ENCODE measurements at places on chromosomes 4 and X.

GRCh38 chr4:44662623-44663005, 11.2 kb upstream of the YIPF7 start:
- DNase-seq: no peak

DNA sequence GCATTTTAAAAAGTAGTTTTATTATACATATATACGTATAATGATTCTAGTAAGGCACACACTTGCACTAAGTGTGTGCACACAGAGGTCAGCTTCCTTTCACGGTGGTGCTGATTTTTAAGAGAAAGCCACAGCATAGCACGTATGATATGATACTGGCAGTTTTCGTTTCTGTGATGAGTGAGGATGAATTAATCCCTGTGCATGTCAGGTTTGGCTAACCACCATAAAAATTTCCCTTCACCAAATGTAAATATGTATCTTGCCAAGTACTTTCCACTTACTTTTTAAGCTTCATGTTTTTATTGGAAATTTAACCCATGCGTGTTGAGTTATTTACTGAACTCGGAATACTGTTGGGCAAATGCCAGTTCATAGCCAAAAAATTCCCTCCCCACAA, 84.6 kb downstream of the SYNPO2 start:
- no peak for DNase-seq

- no peak for DNase-seq
Measured at GRCh38 chrX:119230850-119231249, 5.2 kb upstream of the PGRMC1 start.

GRCh38 chrX:47380268-47380667, 9.9 kb downstream of the ZNF157 start:
- no peak for DNase-seq

DNA sequence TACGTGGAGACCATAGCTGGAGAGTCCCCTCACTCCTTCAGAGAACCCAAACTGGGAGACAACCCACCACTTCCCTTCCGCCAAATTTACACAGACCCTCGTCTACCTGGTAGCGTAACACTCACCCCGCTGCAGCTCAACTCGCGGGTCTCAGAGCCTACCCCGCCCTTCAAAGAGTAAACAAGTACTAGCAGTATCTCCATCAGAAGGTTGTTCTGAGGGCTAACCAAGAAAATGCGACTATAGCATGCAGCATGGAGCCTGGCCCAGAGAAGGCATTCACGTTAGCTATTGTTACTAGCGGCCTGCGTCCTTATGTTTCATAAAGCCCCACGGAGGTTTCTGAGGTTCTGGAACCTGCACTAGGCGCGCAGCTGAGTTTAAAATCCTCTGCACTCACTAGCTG, 531 bp upstream of the MANBA start:
- DNase-seq: no peak

GRCh38 chr4:58603951-58604350, 1493.8 kb upstream of the IGFBP7 start:
- DNase-seq: no peak

- no peak for DNase-seq
Measured at GRCh38 chrX:129043138-129043537, 480.2 kb downstream of the SMARCA1 start.

DNA sequence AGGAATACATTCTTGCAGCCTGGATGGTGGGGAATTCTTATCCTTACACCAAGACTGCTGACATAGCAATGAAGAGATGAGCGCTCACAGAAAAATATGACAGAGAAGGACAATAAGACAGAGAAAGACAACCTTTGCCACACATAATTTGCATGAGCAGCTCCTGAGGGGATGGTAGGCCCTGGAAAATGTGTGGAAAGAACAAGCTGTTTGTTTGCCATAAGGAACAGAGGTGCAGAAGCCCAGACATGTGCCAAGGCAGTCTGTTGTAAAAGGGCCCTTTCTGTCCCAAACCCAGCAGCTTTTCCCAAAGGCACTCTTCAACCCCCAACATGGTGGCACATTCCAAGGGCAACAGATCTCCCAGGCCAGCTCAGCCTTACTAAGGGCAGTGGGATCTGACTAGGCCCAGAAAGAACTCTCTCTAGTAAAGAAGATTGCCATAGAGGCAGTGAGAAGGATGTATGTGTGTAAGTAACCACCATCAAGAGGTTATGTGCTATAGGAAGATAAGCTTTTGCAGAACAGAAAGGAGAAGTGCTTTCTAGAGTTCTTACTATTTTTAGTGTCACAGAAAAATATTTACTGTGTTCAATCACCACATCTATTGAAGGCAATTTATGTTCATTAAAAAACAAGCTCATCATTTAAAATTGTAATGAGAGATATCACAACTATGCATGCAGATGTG, 287.0 kb upstream of the RASGEF1B start:
- DNase-seq: no peak

DNA sequence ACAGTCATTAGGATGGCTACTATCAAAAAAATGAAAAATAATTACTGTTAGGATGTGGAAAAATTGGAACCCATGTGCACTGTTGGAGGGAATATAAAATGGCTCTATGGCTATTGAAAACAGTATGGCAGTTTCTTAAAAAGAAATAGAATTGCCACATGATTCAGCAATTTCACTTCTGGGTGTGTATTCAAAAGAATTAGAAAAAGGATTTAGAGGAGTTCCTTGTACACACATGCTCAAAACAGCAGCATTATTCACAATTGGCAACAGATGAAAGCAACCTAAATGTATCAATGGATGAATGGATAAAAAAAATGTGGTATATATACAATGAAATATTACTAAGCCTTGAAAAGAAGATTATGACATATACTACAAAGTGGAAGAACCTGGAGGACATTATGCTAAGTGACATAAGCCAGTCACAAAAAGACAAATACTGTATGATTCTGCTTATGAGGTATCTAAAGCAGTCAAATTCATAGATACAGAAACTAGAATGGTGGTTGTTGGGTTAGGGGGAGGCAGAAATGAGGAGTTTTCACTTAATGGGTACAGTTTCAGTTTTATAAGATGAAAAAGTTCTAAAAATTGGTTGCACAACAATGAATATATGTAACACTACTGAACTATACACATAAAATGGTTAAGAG, 123.2 kb downstream of the ELOVL6 start:
- no peak for DNase-seq

DNA sequence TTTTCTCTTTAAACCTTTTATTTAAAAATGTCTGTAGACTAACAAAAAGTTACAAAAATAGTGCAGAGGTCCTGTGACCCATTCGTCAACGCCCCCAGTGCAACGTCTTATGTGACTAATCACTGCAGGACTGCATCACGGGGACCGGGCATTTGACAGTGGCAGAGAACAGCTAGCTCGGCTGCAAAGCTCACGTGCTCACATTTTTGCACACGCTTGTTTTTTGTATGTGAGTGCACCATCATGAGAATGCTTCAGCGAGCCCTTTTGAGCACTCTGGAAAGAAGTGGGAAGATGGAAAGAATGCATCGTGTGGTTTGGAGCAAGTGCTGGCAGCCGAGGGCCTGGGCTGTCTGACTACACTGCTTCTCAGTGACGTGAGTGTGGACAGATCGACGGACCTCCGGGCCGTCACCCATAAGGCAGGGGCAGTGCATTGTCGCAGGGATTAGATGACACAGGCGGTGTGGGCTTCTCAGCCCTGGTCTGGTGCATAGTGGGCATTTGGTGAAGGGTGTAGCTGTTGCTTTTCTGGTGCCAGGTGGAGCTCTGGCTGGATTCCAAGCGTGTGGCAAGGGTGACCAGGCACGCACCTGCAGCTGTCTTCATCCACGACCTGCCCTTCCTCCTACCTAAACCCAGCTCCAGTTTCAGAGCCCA, 17.7 kb downstream of the SPON2 start:
- no peak for DNase-seq

- DNase-seq: no peak
Measured at GRCh38 chr4:125481334-125482045, 166.7 kb downstream of the FAT4 start.

DNA sequence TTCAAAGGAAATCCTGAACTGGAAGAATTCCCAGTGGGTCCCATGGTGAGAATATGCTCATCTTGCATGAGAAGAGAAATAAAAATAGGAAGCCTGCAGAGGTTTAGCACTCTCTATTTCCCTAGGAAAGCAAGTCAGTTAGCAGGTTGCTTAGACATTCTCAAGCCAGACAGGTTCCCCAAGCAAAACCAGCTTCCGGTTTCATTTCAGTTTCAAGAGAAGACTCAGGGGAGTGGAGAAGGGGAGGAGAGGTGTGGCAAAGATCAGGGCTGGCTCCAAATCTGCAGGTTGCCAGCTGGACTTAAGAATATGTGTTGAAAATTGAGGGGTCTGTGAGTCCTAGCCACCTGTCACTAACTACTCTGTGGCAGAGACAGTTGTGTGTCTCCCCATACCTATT, 107.5 kb downstream of the CLNK start:
- DNase-seq: no peak

DNA sequence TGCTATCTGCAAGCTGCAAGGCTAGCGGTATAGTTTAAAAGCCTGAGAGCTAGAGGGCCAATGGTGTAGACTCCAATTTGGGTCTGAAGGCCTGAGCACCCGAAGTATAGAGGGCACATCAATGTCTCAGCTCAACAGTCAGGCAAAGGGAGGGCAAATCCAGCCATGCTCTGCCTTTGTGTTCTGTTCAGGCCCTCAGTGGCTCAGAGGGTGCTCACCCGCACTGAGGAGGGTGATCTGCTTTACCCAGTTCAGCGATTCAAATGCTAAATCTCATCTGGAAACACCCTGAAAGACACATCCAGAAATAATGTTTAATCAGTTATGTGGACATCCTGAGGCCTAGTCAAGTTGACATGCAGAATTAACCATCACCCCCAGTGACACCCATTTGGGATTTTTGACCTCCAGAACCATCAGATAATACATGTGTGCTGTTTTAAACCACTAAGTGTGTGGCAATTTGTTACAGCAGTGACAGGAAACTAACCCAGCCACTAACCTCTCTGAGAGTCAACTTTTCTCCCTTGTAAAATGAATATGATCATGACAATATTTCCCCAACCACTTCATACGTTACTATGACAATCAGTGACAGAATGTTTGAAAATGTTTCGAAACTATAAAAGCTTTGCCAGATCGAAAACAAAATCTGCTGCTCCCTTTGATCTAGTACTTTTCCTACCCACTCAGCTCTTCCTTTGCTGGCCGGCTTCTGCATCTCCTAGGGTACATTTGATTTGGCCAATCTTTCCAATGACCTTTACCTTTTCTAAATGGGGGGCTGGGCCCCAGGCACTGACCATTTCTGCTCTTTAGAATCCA, 8.4 kb upstream of the TBL1X start:
- no peak for DNase-seq

- peak; percentile 57 for DNase-seq
Measured at GRCh38 chr4:24686866-24687692, 102.7 kb upstream of the DHX15 start.

- no peak for DNase-seq
Measured at GRCh38 chrX:39513836-39514235, 583.9 kb downstream of the BCOR start.

DNA sequence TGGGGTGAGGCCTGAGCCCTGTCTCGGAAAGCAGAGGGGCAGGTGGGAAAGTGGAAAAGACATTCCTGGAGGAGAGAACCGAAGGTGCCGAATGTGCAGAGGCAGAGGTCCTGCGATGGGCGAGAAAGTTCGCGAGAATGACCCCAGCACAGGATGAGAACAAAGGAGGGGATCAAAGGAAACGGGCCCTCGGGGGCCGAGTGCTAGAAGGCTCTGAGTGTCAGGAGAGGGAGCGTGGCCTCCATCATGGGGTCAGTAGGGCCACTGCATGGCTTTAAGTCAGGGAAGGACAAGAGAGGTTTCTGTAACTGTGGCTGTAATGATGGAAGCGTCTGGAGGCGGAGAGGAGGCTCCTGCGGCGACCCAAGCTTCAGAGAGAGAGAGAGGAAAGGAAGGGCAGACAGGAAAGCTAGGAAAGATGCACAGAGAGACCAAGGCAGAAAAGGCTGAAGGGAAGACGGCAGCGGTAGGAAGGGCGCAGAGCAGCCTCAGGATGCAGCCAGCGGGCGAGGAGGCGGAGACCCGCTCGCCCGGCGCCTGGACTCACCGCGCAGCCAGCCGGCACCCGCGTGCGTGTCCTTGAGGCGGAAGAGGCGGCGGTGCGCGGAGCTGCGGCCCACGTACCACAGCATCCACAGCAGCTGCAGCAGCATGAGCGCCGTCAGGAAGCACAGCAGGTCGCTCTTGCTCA, 669 bp downstream of the OTOP1 start:
- peak; percentile 16 for DNase-seq

- no peak for DNase-seq
Measured at GRCh38 chrX:132999209-132999608, 40.8 kb upstream of the HS6ST2 start.

- no peak for DNase-seq
Measured at GRCh38 chr4:38109896-38110295, 149.7 kb downstream of the PTTG2 start.

GRCh38 chr4:112146502-112146813, 1.2 kb downstream of the FAM241A start:
- no peak for DNase-seq

GRCh38 chr4:60683357-60683756, 516.8 kb upstream of the ADGRL3 start:
- DNase-seq: no peak

GRCh38 chr4:169215656-169216055, 55.1 kb downstream of the SH3RF1 start:
- DNase-seq: no peak

DNA sequence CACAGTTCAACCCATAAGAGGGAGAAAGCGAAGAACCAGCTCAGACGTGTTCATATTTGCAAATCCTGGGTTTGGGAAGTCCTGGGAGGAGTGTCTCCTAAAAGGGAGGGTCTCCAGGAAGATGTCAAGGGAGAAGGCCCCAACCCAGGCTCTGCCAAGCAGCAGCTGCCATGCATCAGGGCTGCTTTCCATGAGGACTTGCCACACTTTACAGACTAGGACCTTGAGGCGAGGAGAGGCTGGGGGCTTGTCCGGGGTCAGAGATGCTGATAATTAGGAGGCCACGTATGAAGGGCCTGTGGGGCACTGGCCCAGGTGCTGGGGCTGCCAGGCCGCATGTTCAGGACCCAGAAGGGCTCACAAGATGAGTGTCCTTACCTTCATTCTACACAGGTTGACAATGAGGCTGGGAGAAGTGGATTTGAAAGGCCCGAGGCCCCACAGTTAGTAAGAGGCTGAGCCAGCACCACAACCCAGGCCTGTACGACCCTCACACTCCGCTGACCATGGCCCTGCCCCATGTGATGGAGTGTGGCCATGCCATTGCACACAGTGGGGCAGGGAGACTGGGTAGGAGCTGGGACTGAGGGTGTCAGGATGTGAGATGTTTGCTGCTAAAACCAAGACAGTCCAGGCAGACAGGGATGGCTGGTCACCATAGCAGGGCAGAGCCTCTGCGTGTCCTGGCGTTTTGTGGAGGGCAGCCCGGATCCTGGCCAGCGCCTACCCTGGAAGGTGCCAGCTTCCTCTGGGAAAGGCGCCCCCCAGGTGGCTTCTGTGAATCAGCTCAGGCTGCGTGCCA, 94.8 kb downstream of the PSAPL1 start:
- DNase-seq: no peak

- DNase-seq: peak; percentile 2
Measured at GRCh38 chr4:72314869-72315268, 254.2 kb downstream of the ADAMTS3 start.

DNA sequence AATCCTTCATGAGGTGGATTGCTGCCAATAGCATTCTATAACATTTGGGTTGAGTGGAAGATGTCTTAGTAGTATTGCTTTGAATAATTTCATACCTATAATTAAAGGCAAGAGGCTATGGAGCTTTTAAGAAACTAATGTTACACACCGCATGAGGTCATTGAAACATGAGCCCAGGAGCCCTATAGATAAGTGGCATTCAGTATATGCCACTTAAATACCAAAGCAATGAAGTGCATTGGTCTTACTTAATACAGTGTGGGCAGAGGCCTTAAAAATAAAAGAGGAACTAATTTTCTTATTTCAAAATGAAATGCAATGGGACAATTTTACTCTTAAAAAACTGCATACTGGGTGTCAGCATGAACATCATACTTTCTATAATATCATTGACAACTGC, 47.5 kb downstream of the SPATA18 start:
- no peak for DNase-seq
